ENCODE measurements at places on chromosomes 1 and 21.
A peak's percentile ranks its signal among the peaks of the same experiment; 100 is the strongest.

DNA sequence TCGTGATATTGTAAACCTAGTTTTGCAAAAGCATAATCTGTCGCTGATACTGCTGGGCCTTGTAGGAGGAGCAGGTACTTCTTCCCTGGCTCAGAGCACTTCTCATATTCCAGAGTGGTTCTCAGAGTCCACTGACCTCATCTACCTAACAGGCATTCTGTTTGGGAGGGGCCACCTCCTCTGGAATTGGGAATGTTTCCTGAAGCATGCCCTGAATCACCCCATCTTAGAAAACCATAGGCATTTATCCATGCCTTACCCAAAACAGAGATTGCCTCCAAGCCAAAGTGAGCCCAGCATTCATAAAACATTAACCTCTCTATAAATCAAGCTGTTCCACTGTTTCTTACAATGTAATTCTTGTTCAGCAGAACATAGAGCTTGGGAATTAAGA is 35.1 kb downstream of the SLC44A3 start:
- DNase-seq: no peak

DNA sequence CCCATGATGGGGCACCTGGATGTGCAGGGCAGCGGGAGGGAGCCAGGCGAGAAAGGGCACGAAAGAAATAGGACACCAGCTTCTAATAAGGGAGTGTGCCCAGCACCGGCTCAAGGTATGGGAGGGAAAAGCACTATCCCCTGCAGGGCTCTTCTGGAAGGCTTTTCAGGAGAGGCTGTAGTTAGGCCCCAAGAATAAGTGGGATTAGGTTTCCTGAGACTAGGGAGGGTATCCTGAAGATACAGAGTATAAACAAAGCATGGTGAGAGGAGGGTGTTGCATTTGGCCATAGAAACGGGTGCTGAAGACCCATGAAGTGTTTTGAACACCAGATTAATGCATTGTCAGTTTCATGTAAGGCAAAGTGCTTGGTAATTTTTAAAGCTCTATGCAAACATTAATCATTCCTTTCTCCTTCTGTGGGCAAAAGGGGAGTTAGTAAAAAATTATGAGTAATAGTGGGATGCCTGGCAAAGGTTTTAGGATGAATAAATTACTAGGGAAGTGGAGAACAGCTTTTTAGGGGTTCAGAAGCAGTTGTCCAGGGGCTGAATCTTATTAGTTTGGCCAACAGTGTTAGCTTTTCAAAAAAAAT is 74.0 kb downstream of the SYT6 start:
- no peak for DNase-seq

DNA sequence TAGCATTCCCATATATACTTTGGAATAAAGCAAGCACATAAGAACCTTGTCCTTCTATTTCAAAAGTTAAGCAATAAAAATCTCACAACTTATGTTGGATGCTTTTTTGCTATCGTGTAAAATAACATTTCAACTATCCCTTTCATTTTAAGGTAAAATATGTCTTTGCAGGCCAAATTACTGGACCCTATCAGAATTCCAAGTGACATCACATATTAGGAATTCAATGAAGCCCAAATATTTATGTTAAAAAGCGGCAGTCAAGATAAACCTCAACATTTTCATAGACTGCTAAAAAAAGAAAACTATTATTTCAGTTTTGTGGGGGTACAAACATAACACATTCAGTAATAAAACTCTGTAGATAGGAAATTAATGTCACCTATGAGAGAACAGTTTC is 252.0 kb downstream of the KCTD3 start:
- no peak for DNase-seq

GRCh38 chr1:94614168-94614815 is 72.7 kb upstream of the F3 start:
- no peak for DNase-seq

DNA sequence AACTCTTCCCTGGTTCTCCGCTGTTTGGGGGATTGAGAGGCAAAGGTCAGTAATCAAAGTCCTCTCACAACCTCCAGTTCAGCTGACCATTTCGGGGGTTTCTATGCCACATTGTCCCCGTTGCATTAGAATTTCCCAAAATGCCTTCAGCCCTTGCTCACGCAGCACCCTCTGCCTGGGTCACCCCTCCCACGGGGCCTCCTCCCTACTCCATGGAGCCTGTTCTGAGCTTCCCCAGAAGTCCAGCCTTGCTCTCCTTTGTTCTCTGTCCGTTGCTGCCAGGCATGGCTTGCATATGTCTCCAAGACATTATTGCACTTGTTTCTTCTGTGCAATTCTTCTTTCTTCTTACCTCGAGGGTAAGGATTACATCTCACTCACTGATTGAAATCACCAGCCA is 16.5 kb downstream of the DMRTB1 start:
- no peak for DNase-seq

DNA sequence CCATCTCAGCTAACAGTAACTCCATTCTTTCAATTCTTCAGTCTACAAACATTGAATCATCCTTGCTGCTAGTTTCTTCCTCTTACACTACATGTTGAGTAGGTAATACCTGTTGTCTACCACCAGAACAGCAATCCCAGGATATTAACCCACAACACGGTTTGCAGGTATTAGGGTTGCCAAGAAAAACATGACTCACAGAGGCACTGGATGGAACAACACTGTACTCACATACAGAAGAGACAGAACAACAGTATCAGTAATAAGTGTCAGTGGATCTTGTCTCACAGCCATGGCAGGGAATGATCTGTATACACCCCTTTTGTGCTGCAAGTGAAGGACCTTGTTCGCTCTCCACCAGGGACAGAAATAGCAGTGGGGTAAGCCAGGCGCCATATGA is 212.1 kb downstream of the GPR52 start:
- no peak for DNase-seq

DNA sequence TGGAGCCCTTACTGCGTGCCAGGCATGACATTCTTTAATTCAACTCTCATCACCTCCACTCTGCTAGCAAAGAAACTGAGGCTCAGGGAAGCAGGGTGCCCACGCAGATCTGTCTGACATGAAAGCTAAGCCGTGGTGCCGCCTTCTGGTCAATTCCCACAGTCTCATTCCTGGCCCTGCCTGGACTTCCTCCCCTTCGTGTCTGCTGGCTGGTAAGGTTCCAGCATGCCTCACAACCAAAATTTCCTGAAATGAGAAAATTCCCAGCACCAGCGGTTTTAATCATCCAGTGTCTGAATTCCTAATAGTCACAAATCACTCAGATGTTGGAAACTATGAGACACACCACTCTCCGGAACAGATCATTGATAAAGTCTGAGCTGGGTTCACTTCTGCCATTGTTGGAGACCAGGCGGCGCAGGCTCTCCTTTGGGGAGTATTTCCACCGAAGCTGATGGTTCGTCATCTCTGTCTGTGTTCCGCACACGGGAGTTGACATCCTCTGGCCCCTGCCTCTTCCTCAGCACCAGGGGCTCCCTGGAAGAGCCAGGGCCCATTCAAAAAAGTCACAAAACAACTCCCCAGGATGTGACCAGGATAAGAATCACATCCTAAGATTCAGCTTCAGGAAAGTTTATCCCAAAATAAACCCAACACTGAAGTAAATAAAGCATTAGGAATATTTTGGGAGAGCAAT is 167.7 kb downstream of the PLPP3 start:
- no peak for DNase-seq

DNA sequence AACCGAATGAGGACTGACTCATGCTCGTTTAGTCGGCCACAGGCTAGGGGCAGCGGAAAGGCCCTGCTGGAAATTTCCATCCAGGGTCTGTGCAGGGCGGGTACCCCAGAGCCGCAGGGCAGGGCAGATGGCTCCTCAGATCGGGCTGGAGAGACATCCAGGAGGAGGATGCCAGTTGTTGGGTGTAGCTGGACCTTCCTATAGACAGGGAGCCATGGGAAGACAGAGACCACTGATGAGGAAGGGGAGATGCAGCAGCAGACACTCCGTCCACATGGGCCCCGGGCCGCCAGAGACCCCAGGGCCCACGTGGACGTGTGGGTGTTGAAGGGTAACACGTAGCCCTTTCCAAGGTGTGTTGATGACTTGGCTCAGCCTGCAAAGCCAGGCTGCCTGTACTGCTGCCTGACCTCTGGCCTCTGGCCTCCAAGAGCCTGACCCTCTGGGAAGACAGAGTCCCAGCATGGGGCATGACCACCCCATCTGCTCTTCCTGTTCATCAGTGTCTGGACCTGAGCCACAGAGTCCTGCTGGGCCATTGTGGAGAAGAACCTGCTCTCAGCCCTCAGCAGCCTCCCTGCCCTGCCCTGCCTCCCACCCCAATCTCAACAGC is 4.8 kb downstream of the GNG4 start:
- DNase-seq: no peak

DNA sequence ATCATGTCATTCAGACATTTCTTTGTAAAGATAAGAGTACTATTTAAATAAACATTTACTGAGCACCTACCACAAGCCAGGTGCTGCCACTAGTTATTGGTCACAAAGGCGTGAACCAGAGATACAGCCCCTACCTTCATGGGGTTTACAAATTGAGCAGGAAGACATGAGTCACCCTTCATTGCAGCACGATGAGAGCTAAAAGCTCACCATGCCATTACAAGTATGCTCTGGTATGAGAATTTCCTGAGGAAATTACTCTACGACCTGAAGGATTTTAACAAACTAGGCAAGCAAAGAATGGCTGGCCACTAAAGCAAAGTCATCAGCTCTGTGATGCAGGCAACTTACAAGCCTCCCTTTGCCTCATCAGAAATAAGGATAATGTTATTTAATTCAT is 346.8 kb downstream of the BRINP2 start:
- DNase-seq: no peak

DNA sequence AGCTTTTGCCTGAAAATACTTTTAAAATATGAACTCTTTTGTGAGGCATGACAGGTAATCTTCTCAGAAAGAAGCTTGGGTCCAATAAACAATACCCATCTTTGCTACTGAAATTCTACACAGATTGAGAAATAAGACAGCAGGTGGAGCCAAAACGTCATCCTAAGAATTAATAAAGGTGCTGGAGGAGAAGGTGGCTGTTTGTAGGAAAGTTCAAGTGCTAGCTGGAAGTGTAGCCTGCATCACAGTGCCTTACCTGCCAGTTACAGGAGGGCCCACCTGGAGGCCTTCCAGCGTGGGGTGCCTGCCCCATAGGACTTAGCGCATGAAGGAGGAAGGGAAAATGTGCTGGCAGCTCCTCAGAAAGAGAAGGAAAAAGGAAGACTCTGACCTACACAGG is 93.7 kb downstream of the TTC3 start:
- peak; percentile 17 for DNase-seq

DNA sequence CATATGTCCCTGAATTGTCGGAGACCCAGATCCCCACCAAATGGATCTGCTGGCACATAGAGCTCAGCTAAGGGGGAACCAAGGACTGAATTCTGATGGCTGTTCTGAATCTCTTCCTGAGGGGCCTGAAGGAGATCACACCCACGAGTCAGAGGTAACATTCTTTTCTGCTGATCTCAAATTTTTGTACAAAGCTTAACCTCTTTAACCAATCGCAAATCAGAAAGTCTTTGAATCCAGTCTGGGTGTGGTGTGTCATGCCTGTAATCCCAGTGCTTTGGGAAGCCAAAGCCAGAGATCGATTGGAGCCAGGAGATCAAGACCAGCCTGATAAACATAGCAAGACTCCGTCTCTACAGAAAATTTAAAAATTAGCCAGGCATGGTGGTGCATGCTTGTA is 62.8 kb upstream of the PRRC2C start:
- DNase-seq: no peak

Measured in gastrocnemius medialis (tissue), 4 donors.